ENCODE measurements at places on chromosomes 1 and 21. TPM values are rescaled to one million over a fixed set of nuclear protein-coding genes. Genes with fewer than 3 reads are reported as not detected.

Gene NR5A2
- total RNA-seq: not detected

Gene PTPN7
- 255 TPM for total RNA-seq

Gene INTS7
- 31.8 TPM for total RNA-seq

Gene FAM72A
- 30.0 TPM for total RNA-seq

Gene FAM151A
- not detected for total RNA-seq

Gene MFN2
- total RNA-seq: 60.4 TPM

Gene CTSE
- total RNA-seq: not detected

Gene METTL18
- total RNA-seq: 9.8 TPM

Gene CHD5
- 0.47 TPM for total RNA-seq
